Left hindlimb (tissue), 1 donor: ENCODE measurements at places on chromosomes 3 and 15.

GRCh38 chr3:60301142-60301541 is 950.1 kb downstream of the FHIT start:
- no peak for DNase-seq

GRCh38 chr15:45242289-45242688 is 9.7 kb upstream of the SLC28A2 start:
- DNase-seq = no peak

GRCh38 chr3:124351430-124352148 is 359.7 kb upstream of the ROPN1 start:
- no peak for DNase-seq

DNA sequence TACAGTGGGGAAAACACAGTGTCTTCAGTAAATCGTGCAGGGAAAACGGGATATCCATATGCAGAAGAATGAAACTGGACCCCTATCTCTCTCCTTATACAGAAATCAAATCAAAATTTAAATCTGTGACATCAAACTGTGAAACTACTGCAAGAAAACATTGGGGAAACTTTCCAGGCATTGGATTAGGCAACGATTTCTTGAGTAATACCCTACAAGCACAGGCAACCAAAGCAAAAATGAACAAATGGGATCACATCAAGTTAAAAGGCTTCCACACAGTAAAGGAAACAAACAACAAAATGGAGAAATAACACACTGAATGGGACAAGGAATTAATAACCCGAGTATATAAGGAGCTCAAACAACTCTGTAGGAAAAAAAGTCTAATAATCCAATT is 165.3 kb downstream of the PLCL2 start:
- no peak for DNase-seq

DNA sequence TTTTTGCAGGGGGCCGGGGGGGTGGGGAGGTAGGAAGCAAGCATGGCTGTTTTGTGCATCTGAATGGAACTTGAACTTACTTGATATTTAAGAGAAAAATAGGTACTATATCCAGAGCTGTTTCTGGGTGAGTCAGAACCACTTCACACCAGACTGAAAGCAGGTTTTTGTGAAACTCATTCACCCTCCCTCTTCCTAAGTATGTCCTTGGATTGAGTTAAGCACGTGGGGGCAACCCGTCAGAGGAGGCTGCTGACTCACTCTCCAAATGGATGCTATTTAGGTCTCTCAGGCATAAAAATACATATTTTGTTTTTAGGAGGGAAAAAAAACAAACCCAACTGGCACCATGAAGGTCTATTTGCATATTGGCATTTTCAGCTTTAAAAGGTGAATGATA is 270.3 kb downstream of the RYR3 start:
- no peak for DNase-seq

DNA sequence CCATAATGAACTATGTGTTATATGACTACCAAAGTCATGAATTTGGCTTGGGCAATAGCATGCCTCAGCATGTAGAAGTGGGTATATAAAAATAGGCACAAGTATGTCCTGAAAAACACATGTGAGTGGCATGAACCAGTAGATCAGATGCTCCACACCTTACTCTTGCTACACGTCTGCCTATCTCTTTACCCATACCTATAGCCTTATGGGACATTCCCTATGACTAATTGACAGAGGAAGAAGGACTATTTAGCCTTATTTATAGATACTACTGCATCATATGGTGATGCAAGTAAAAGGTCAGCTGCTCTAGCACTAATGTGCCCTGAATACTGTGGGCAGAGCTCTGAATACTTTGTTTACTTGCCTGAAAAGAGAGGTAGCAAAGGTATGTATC is 81.0 kb upstream of the ZPLD1 start:
- DNase-seq = no peak

GRCh38 chr15:75594276-75594675 is 15.2 kb upstream of the PTPN9 start:
- no peak for DNase-seq

DNA sequence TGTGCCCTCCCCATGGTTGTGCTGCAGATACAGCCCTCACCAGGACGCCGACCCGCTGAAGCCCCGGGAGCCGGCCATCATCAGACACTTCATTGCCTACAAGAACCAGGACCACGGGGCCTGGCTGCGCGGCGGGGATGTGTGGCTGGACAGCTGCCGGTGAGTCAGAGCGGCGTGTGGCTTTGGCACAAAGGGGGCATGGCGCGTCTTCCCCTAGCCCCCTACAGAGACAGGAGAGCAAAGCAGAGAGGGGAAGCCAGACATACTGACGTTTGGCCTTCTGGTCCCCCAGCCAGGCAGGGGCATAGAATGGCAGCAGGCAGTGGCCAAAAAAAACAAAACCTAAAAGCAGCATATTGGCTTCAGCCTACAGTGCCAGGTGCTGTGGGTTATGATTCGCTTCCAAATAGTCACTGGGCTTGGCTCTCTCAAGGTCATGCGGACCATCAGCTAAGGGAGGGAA is 64.0 kb downstream of the MESD start:
- no peak for DNase-seq

DNA sequence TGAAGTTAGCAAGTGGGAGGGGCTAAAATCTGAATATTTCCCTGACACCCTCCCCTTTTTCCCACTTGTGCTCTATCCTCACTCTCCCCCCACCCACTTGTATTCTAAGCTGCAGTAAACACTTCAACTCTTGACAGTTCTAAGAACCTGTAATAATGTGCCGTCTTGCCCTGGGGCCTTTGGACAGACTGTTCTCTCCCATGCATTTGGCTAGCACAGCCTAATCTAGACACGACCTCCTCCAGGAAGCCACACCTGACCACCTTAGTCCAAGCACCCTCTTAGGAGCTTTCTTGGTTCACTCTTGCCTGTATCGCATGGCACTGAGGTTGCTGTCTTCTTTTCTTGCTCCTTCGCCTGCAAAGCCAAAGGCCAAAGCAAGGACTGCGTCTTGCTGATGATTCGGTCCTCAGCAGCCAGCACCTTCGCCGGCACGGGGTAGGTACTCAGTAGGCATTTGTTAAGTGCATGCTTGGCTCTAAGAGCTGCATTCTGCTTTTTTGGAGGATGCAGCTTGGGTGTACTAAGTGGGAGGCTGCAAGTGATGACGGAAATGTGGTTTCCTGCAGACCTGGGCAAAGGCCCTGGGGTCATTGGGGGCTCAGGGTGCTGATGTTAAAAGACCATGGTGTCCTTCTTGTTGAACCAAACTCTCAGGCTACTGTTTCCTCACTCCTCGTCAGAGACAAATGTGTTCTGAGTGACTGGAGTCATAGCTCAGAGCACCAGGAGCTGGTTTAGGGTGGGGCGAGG is 2.0 kb upstream of the ZNF710 start:
- DNase-seq = no peak

- no peak for DNase-seq
Observed at GRCh38 chr3:58347984-58348383, 15.3 kb downstream of the PXK start.

DNA sequence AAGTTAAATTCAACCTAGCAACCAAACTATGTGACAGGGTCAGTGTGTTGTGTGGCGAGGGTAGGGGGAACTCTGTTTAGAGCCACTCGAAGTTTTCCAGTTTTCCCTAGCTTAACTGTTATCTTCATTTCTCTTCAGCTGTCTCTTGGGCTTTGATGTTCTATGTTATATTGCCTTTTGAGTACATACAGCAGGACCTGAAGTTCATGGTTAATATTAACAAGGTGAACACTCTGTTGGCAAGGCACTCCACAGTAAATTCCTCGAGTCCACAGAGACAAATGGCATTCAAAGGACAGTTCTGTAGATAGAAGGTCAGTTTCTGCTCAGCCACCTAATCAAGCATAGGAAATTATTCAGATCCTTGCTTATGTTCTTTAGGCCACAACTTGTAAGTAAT is 147.9 kb upstream of the DPH6 start:
- DNase-seq = no peak

DNA sequence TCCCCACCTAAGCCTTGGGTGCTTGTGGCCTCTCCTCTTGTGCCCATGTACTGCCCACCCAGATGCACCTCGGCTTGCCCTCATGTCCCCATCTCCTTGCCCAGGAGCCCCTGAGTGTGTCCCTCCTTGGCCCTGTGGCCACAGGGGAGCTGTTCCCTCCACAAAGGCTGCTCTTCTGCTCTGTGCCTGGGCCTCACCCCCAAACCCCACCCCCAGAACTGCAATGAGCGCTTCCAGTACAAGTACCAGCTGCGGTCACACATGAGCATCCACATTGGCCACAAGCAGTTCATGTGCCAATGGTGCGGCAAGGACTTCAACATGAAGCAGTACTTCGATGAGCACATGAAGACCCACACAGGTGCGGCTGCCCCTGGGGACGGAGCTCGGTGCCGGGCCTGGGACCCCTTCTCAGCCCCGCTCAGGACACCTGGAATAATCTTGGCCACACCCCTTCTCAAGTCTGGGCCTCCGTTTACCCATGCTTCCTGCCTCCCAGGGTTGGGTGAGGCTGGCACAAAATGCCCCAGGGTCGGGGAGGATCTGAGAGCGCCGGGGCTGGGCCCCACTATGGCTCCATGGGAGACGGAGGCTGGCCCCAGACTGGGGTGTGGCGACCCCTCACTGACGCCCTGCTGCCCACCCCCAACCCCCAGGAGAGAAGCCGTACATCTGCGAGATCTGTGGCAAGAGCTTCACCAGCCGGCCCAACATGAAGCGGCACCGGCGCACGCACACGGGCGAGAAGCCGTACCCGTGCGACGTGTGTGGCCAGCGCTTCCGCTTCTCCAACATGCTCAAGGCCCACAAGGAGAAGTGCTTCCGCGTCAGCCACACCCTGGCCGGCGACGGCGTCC is 10.3 kb downstream of the ZBTB47 start:
- DNase-seq = no peak

DNA sequence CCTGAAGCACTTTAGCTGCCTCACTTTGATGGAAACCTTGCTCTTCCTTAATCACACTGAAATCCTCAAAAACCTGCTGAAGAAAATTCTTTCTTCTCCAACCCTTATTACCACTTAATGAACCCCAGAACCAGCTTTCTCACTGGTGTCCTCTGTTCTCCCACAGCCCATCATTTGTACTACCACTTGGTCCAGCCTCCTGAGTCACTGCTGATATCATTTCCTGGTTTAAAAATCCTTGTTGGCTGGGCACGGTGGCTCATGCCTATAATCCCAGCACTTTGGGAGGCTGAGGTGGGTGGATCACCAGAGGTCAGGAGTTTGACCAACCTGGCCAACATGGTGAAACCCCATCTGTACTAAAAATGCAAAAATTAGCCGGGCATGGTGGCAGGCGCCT is 418.6 kb upstream of the KCNMB2 start:
- DNase-seq = no peak

DNA sequence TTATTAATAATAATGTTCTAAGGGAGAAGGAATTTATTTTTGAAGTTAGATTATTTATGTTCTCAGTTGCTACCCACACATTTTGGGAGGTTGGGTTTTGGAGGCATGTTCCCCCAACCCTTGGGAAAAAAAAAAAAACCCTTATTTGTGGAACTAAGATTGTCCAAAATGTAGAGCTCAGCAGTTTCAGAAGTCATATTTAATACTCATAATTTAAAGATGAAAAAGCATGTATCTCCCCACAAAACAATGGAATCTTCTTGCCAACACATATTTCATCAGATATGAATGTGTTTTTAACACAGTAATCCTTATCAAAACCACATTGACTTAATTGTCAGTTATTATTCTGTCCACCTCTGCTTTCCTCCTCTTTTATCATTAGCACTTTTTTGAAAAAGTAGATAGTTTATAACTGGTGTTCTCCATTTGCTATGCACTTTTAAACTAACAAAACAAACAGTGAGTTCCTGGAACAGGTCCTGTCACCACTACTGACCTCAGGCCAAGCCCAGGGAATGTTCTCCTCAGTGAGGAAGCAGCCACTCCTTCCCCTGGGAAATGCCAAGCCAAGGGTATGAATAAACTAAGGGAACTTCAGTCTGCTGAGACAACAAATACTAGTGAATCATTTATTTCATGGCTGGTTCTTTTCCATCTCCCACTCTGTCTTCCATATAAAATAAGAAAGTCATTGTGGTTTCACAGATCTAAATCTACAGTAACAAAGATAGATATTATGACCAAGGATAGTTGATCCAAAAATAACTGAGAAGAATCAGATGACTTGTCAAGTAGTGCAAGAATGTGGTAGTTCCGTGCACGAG is 414.4 kb upstream of the ALCAM start:
- no peak for DNase-seq

DNA sequence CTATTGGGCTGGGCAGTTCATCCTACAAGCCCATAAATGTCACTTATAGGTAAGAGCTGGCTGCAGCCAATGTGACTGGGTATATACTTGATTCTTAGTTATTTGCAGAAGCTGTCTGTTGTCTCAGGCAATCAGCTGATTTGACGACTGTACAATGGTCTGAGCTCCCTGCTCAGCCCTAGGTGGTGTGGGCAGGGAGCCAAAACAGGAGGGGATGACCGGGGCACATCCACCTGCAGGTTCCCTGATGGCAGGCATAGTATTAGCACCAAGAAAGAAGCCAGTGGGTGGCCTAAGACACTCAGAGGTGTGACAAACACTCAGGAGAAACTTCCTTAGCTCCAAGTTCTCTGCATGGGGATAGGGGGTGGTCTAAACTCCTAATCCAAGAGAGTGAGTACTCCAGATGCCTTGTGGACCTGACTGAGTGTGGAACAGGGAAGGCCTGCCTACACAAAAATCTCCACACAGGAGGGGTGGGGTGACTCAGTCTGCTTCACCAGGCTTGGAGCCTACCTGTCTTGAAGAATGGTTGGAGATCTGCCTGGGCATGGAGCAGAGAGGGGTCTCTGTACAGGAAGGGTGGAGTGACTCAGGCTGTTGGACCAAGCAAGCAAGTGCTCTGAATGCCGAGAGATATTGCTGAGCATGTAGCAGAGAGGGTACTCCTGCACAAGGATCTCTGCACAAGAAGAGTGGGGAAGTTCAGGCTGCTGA is 690.4 kb upstream of the NAALADL2 start:
- DNase-seq = no peak

DNA sequence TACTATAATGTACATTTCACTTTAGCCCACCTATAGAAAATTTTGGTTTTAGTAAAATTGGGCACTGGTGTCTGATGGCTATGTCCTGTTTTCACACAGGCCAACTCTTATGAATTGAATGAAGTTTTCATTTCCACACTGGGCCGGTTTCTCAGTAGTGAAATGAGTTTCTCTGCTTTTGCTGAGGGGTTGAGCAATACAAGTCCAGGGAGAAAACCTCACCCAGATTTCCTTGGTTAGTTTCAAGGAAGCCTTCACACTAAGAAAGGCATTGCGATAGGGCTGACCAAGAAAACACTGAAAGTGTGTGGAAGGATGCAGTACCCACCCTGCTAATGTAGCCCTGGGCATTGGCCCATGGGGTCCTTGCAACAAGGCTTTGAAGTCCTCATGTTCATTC is 331.5 kb upstream of the CFAP20DC start:
- DNase-seq = no peak

DNA sequence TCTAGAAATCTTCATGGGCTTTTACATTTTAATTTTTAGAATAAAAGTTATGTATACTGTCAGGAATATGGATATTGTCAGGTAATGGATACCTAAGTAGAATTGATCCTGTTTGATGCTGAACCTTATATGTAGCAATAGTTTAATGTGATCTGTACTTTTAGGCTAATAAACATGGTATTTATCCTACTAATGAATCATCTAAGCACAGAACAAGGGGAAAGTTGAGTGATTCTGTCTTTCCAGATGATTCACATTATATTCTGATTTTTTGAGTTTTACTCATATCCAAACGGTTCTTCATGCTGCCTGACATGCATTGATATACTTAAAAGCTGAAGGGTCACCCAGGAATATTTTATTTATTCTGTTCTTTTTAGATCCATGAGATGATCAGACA is 34.5 kb downstream of the FANCI start:
- DNase-seq = no peak
